ENCODE measurements at places on chromosomes 1 and 21.

GRCh38 chr1:241934866-241935265 is 22.7 kb upstream of the BECN2 start:
- DNase-seq, result no peak

DNA sequence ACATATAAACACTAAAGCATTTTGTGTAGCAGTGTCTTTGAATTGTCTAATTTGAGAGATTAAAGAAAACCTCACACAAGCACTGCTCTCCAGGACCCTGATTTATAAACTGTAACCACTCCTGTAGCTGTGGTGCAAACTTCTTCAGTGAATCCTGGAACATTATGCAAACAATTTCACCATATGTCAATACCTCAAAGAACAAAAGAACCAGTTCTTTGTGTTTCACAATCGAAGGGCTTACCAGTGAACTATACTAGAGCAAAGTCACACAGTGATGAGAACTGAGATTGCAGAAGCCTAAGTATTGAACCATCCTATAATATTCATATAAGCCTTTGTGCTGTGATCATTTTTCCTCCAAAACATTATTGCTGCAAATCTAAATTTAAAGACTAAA is 21.5 kb downstream of the DPH5 start:
- DNase-seq, result no peak

DNA sequence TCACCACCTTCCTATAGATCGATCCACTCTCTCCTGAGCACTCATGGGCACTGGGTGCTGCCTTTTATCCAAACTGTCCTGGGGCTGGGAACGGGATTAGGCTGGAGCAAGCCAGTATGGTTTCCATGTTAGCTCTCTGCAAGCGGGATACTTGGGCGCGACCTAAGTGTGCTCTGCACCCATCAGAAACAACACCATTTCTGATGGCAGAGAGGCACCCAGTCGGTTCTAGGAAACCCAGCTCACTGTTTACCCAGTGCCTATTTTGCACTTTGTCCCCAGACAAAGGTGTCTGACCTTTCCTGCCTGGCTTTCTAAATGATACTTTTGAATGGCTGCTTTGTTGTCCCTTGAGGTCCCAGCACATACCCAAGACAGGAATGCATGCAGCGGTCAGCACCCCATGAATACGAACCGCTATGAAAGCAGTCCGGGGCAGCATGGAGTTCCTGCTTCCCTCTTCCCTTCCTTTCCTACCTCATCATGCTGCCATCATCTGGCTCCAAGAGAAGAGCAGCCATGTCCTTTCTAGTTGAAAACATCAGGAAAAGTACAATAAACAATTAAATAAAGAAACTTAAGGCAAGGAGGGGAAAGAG is 83.9 kb downstream of the TRABD2B start:
- no peak for DNase-seq

- DNase-seq, result no peak
These were observed 967.8 kb upstream of the NCAM2 start for GRCh38 chr21:20030390-20030789.

DNA sequence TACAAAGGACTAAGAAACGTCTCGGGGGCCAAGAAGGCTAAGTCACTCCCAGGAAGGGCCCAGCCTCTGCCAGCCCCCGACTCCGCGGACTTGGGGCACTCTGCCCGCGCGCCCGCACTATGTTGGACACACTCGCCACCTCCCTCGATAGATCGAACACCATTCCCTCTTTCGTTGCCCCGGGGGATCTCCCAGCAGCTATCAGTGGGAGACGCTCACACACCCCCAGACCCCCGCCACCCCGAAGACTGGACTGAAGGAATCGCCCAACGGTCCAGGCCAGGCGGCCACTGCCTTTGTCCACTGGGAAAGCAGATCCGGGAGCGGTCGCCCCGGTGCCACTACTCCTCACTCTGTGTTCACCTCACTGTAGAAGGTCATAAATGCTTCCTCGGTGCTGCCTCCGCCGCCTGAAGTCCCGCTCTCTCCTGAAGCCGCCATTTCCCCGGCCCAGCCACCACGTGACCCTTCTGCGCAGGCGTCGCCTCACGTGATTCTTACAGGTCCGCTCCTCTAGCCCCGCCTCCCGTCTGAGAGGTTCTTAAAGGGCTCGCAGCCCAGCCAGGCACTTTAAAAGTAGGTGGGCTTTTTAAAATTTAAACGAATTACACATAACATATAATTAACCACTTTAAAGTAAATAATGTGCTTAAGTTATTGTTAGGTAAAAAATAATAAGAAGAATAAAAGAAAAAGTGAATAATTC is at the start of gene DNAJC8:
Gene DNAJC8, minus strand, starts transcription at position 472 of the 706 bp plus-strand sequence. Its CDS starts 31 bp downstream, at position 441.
- peak; percentile 93 for DNase-seq

DNA sequence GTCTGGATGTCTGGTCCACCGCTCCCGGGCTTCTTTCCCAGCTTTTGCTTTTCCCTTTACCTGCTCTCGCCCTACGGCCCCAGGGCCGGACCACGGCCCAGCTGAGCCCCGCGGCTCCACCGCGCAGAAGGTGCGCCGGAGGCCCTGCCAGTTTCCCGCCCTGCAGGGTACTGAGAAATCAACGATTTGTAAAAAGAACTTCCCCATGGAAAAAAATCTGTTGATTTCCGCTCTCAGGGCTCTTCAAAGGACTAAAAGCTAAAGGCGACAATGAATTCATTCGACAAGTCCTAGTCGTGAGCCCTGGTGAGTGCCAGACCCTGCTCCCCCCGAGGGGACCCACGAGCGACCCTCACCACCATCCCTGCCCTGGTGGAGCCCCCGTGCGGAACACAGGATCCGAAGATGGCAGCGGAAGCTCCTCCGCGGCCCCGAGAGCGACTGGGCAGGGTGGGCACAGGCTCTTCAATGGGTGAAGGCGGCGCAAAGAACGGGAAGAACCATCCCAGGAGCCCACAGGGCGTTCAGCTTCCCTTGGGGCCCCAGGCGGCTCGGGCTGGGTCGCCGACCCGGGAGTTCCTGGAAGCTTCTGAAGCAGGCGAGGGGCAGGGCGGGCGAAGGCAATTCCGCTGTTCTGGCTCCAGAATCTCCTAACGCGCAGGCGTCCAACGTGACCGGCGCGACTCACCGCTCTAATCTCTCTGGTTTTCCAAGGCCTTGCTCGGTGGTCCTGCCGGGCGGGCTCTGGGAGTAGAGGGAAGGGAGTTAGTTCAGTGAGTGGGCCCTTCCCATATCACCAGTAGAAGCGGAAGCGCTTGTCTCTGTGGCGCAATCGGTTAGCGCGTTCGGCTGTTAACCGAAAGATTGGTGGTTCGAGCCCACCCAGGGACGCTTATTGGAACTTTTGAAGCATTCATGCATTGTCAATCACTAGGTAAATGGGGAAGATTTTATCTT is 6.6 kb upstream of the RNU1-2 start:
- peak; percentile 86 for DNase-seq

- DNase-seq, result no peak
These were observed 706 bp downstream of the CREB3L4 start for GRCh38 chr1:153968408-153968807.

DNA sequence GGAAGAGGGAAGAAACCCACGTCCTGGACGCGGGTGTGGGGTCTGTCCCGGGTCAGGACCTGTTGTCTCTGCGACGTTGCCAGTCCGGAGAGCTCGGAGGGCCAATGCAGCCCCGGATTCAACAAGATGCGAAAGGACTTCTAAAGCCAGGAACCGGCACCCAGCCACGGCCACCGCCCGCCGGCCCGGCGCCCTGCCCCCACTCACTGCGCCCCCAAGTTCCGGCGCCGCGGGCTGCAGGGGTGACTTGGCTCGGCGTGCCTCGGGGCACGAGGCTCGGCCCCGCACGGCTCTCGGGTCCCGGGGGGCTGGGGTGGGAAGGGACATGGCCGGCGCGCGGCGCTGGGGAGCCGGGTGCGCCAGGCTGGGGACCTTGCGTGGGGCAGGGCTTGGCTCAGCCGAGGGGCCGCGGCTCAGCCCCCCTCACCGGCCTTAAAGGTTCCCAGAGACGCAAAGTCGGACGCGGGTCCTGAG is 51.8 kb upstream of the H6PD start:
- DNase-seq, result no peak

DNA sequence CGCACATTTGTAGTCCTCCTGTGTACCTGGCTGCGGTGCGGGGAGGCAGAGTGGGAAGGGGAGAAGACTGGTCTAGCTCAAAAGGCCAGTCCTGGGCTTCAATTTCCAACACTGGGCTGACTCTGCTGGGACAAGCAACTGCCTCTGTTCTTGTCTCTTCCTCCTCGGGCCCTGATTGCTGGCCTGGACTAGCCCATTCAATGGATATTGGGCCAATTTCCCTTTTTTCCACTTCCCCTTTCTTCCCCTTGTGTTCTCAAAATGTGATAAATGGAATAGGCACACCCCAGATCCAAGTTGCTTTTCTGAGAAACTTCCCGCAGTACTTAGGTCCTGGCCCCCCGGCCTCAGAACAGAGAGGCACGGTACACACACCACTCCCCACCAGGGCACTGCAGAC is 48.2 kb downstream of the SPSB1 start:
- DNase-seq, result no peak

GRCh38 chr1:206498685-206499084 is 8.6 kb upstream of the RASSF5 start:
- DNase-seq, result no peak

DNA sequence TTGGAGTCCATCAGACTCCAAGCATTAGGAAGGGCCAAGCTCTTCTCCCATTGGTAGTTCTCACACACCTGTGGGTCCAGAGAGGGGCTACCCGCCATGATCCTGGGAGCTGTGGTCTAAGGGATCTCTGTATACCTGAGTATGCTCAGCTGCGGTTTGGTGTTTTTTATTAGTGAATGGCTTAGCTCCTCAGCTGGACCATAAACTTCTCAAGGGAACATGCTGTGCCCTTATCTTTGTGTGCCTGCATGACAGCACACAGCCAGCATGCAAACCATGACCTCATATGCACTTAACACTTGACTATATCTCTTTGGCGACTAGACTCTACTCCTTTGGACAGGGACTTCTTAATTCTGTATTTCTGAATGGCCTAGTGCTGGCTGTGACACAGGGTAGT is 94.5 kb downstream of the CD58 start:
- no peak for DNase-seq

DNA sequence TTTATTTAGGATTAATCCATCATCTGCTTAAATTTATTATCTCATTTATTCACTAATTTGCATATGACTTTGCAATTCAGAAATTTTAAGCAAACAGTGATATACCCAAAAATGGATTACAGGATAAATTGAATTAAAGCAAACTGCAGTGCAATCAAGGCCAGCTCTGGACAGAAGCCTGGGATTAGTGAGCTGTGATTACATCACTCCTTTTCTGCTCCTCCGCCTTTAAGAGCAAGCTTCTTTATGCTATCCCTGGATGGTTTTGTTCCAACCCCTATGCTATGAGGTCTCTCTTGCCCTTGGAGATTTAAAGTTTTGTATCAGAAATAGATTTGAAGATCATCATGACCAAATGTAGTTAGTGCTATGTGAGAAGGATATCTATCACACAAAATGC is 32.6 kb downstream of the GPR52 start:
- no peak for DNase-seq

- DNase-seq, result no peak
These were observed 13.0 kb upstream of the TMEM9 start for GRCh38 chr1:201167041-201167991.

- DNase-seq, result no peak
These were observed 101.7 kb upstream of the ETV3 start for GRCh38 chr1:157239936-157240335.

GRCh38 chr1:220224033-220224432 is 48.2 kb downstream of the RAB3GAP2 start:
- no peak for DNase-seq

DNA sequence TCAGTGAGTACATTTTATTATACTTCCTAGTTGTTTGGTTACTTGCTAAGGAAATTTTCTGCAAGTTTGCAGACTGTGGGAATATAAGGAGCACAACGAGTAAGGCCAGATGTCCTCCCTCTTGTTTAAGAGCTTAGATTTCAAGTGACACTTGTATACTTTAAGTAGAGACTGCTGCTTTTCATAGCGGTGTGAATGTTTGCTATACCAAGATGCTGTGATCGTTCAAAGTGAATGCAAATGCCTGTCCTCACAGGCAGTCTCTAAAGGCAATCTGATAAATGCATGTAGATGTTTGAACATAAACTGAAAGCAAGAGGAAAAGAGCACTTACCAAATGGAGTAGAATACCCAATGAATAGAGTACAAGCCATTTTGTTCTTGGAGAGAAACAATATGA is 226.4 kb downstream of the NRIP1 start:
- no peak for DNase-seq

GRCh38 chr1:44368471-44369151 is 13.6 kb upstream of the ERI3 start:
- DNase-seq, result no peak

DNA sequence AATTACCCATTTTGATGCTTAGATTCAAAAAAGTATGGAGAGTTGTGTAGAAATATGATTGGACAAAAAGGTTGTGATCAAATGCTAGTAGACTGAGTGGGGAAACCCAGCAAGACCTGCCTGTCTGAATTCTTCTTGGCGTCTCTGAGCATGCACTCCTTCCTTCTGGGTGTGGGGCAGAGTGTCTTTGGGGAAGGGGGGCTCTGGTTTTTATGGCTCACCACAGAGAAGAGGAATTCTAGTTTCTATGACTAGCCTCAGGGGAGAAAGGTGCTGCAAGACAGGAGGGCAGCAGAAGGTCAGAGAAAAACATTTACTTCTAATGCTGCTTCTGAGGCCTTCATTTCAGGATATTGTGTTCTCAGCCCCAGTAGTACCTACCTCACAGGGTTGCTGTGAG is 33.9 kb upstream of the PIGC start:
- no peak for DNase-seq

GRCh38 chr1:244010703-244011123 is 40.4 kb upstream of the ZBTB18 start:
- no peak for DNase-seq

DNA sequence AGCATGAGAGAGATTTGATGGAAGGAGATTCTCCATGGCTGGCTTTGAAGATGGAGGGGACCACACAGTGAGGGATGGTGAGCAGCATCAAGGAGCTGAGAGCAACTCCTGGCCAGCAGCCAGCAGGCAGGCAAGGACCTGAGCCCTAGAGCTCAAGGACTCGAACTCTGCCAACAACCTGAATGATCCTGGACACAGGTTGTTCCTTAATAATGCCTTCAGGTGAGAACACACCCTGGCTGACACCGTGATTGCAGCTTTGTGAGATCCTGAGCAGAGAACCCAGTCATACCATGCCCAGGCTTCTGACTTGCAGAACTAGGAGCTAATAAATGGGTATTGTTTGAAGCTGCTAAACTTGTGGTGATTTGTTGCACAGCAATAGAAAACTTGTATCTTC is 183.1 kb downstream of the LMX1A start:
- DNase-seq, result no peak

DNA sequence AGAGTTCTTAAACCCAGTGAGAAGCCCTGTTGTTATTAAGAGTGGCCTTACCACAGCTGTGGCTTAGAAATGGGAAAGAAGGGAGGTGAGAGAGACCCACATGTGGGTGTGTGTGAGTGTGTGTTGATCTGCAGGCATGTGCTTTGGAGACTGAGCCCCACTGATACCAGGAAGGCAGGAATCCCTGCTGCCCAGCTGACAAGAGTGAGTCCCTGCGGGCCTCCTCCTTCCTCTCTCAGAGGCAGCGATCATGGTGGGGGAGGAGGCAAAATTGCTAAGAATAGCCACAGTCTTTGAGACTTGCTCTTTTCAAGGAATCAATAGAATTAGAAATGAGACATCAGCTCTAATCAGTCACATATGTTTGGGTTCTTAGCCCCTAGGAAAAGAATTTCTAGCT is 87.0 kb upstream of the WARS2 start:
- no peak for DNase-seq

Measured in C1 segment of cervical spinal cord (tissue), 14 donors.